ENCODE measurements at places on chromosomes 2 and 18.

DNA sequence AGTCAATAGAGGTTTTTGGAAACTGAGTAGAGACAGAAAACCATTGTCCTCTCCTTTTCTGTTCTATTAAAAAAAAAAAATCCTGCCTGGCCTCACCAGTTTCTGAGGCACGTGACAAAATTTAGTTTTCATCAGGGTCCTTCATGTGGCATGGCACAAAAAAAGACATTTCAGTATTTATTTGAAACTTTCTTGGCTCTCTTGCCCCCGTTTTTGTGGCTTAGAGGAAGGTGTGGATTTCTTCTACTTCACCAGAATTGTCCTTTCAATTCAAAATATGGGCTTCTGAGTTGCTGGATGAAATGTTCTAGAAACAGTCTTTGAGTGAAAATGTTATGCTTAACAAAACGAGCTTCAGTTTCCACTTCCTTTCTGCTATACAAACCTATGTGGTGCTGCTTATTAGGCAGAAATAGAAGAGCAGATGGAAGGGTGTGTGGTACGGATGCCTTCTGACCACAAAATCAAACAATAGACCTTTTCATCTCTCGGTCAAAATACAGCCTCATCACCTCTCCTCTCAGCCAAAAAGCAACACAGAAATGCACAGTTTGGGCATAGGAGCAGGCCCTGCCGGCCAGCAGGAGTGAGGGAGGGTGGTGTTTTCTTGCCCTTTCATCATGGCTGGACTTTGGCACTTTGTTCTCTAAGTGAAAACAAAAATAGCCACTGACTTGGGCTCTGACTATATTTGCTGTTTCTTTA lies 89.2 kb downstream of the SH3RF3 start:
- H3K4me1 ChIP-seq: peaks cover 55% of the 10 kb centered on the region
- no peaks in the 10 kb centered on the region for H3K36me3 ChIP-seq
- peak overlapping the region; percentile 6 for H3K4me3 ChIP-seq
- H3K27me3 ChIP-seq: peaks cover 48% of the 10 kb centered on the region
- H3K27ac ChIP-seq: no peak overlapping the region

DNA sequence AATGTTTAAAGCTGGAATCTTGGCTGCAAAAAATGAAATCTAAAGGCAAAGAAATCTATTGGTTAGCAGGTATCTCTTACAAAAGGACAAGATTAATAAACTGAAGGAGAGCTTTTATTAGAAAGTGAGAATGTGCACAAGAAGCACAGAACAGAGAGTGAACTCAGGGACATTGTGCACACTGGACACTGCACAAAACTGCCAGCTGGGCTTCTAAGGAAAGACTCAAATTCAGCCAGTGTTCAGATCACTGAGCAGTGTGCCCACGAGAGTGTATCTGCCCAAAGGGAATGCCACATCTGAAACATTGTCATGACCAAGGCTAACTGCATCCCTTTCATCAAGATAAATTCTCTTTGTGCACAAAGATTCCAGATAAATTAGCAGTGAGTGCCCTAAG lies 129.7 kb upstream of the KCNH7 start:
- no peak overlapping the region for H3K4me3 ChIP-seq
- H3K27ac ChIP-seq: no peak overlapping the region
- H3K27me3 ChIP-seq: no peaks in the 10 kb centered on the region
- H3K36me3 ChIP-seq: no peaks in the 10 kb centered on the region

- no peak for DNase-seq
- H3K27me3 ChIP-seq: no peaks in the 10 kb centered on the region
- no peak overlapping the region for H3K4me3 ChIP-seq
Observed at GRCh38 chr2:41927581-41928264, 120.1 kb upstream of the PKDCC start.

GRCh38 chr2:204343685-204344084 lies 201.6 kb upstream of the PARD3B start:
- no peak overlapping the region for H3K27ac ChIP-seq
- no peaks in the 10 kb centered on the region for H3K27me3 ChIP-seq
- no peaks in the 10 kb centered on the region for H3K4me1 ChIP-seq
- no peak for DNase-seq
- no peaks in the 10 kb centered on the region for H3K36me3 ChIP-seq

DNA sequence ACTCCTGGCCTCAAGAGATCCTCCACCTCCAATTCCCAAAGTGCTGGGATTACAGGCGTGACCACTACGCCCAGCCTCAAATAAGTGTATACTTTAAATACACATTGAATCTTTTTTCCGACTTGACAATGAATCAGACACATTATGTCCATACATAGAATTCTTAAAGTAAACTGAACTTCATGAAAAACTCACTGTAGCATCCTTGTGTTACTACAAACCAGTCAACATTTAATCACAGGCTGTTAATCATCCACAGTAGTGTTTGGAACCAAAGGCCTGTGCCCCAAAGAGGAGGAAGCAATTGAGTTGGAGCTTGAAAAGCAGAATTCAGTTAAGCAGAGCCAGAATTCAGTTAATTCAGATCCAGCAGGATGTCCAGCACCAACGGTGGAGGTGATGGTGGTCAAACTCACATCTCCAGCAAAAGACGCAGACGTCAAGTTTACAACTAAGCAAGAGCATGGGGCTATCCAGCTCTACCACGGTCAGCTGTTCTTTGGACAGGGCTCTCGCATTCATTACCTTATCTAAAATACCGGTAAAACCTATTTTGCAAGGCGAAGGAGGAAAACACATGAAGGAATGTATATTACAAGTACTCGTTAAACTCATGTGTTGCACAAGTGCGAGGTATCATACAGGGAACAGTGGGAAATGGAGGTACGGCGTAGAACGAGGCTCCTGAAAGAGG lies 1.2 kb downstream of the SLC39A6 start:
- no peak overlapping the region for H3K27ac ChIP-seq
- peaks cover 1% of the 10 kb centered on the region for H3K36me3 ChIP-seq
- no peaks in the 10 kb centered on the region for H3K27me3 ChIP-seq
- peak overlapping the region; percentile 99 for H3K4me3 ChIP-seq
- peaks cover 36% of the 10 kb centered on the region for H3K4me1 ChIP-seq

- H3K36me3 ChIP-seq: no peaks in the 10 kb centered on the region
- no peak overlapping the region for H3K27ac ChIP-seq
- H3K4me1 ChIP-seq: peaks cover 7% of the 10 kb centered on the region
- H3K4me3 ChIP-seq: no peak overlapping the region
- no peaks in the 10 kb centered on the region for H3K27me3 ChIP-seq
- no peak for DNase-seq
Observed at GRCh38 chr2:769771-770170, 92.6 kb upstream of the TMEM18 start.

DNA sequence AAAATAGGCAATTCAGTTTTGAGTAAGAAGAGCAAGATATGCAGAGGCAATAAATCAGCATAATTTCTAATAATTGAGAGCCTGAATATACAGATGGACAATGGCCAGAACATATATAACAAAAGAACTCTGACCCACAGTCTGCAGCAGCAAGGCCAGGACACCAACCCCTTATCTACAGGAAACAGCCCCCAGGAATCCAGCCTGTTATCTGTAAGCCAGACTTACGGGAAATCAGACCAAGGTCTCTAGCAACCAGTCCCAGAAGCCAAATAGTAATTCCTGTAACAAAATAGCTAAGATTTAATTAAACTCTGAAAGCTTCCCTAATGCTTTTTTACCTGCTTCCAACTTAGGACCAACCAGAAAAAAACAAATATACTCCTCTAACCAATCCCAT lies 434.5 kb upstream of the GYPC start:
- H3K4me3 ChIP-seq: no peak overlapping the region
- H3K4me1 ChIP-seq: no peaks in the 10 kb centered on the region
- DNase-seq: no peak
- no peaks in the 10 kb centered on the region for H3K27me3 ChIP-seq

GRCh38 chr2:39875182-39875913 lies 96.3 kb upstream of the THUMPD2 start:
- H3K36me3 ChIP-seq: no peaks in the 10 kb centered on the region
- DNase-seq: no peak
- no peaks in the 10 kb centered on the region for H3K27me3 ChIP-seq

GRCh38 chr18:31093294-31093693 lies 8.9 kb downstream of the DSC2 start:
- DNase-seq: no peak
- H3K27me3 ChIP-seq: no peaks in the 10 kb centered on the region
- no peak overlapping the region for H3K27ac ChIP-seq
